Stimulated activated CD4-positive, alpha-beta T cell treated with anti-CD3 and anti-CD28 coated beads, TNF-alpha, amount 100 ng/mL, for 48 hours (primary cell): ENCODE measurements at places on chromosomes 11 and 22.

- DNase-seq: no peak
Observed at GRCh38 chr11:109998921-109999320, 94.3 kb upstream of the ZC3H12C start.

- no peak for DNase-seq
Observed at GRCh38 chr11:35030716-35031213, 108.2 kb upstream of the CD44 start.

DNA sequence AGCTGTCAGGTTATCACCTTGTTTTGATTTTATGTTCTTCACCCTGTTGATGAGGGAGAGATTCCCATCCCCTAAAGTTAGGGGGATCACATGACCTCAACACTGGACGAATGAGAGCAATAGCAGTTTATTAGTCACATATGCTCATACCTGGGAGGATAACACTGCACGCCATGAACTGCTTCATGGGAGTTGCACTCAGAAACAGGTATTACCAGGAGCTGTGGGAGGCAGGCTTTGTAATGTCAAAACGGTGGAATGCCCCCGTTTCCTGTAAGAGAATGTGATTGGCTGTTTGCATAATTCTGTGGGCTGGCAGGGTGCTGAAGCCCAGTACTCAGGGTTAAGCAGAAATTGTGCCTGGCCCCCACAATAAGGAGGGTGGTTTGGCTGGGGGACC is 3.2 kb upstream of the THY1 start:
- DNase-seq: no peak

GRCh38 chr11:115644856-115645255 is 140.6 kb upstream of the CADM1 start:
- no peak for DNase-seq

DNA sequence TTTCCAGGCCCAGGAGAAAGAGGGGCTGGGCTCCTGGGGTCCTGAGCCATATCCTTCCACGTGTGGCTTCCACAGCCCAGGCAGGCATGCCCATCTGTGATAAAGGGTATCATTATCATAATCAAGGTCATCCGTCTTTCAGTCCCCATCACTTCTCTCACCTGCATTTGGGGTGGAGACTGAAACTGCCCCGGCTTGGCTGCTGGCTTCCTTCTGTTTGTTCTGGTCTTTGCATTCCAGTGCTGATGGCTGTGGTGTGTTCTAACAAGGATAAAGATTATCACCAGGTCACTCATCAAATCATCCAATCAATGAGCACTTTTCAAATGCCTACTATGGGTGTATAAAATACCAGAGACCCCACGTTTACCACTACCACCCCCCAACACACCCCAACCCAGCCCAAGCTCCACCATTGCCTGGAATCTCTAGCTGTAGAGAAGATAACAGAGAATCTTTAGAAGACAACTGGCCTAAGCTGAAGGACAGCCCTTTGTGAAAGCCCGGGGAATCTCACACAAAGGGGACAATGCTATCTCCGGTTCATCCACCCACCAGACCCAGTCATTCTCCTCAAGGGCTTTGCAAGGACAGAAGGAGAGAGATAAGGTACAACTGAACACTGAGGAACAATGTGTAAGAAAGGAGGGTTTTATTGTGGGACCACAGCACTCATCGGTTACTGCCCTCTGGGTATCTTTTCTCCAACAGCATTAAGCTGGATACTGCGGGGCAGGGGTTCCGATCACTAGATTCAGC is 54.9 kb downstream of the AHNAK start:
- no peak for DNase-seq

DNA sequence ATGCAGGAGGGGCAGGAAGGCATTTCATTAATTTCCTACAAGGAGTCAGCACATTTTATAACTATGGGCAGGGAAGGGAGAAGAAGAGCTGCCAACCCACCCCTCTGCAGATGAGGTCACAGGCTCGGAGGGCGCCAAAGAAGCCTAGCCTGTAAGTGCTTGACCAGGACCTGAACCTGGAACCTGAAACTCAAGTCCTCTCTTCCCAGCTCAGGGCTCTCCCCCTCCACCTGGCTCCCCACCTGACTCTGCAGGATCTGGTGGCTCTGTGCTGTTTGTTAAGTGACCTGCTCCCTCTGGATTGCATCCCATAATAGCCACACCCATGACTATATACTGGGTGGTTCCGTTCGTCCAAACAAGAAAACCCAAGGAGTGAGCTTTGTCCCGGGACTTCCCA is 27.3 kb downstream of the SCGB1A1 start:
- no peak for DNase-seq

DNA sequence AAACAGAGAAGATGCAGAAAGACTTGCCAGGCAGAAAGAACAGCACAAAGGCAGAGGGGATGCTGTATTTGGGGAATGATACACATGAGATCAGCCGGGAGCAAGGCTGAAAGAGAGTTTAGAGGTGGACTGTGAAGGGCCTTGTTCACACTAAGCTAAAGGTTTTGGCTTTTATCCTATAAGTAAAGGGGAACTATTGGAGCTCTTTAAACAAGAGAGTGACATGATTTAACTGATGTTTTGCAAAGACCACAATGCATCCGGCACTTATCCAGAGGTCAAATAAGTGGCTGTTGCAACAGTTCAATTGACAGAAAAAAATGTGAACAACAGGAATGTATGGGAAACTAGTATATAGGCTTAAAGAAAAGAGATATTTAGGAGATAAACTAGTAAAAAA is 64.7 kb upstream of the RRAS2 start:
- no peak for DNase-seq

DNA sequence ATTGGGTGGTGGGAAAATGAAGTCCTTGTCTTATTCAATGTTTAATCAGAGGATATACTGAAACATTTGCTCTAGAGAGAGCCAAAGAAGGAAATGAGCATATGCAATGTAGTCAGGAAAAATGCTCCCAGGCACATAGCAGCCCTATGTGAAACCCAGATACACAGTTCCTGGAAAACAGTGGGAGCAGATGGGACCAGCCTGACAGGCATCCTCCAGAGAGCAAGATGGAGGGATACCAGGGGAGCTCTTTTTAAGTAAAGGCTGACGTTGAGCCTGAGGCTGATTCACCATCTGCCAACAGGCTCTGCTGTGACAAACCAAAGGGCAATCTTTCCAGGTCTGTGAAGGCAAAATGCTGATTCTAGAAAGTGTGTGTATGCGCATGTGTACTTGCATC is 559.4 kb upstream of the KIRREL3 start:
- DNase-seq: no peak

DNA sequence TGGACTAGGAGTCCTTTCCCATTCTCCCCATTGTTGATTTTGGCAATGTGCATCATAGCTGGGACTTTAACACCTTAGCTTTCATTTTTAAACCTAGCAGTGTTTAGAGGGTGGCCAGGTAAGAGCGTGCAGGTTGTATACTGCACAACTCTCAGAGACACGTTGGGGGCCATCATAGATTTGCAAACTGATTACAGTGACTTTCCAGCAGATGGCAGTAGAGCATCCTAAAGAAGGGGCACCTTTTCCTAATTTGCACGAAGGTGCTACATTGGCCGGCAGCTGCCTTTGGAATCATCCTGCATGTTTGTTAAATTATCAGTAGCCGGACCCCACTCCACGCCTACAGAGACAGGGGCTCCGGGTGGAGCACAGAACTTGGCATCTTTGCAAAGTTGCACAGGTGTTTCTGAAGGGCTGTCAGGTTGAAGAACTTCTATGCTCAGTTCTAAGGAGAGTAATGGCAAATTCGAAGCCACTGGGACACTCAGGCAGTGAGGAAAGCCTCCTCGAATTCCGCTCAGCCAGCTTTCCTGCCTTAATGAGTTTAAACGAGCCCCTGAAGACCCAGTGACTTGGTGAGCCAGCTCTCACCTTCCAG is 7.7 kb downstream of the LHFPL7 start:
- DNase-seq: no peak

GRCh38 chr11:28472904-28473303 is 364.7 kb downstream of the METTL15 start:
- no peak for DNase-seq

GRCh38 chr11:128509621-128510389 is 77.6 kb downstream of the ETS1 start:
- no peak for DNase-seq

- DNase-seq: no peak
Observed at GRCh38 chr22:19943082-19944026, 1.7 kb upstream of the TXNRD2 start.

- DNase-seq: no peak
Observed at GRCh38 chr11:45092901-45093760, 53.3 kb upstream of the PRDM11 start.

DNA sequence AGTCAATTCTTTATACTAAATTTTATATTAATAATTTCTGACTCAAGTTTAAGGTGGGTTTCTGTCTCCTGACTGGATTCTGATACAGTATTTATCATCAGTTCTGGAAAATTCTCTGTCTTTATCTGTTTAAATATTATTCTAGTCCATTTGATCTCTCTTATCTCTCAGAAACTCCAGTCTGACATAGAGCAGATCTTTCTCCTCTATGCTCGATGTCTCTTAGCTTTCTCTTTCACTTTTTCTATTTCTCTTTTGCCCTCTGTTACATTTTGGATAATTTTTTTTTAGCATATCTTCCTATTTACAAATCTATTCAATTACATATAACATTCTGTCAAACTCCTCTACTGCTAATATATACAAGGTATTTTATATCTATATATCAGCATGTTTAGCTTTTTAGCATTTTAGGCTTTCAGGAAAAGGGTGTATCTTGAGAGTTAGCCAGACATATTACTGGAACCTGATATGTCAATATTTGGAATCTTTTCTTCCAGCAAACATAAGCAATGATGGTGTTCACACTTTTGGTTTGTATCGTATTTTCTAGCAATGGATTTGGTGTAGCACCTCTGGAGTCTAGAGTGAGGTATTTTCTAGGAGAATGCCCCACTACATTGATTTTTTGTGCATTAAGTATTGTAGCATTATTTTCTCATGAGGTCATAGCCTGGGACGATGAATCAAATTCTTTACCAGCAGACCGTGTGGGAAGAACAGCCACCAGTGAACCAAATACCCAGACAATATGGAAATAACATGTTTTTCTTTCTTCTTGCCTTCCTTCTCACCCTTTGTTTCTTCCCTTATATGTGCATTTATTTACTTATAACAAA is 4.1 kb upstream of the NNMT start:
- DNase-seq: no peak

DNA sequence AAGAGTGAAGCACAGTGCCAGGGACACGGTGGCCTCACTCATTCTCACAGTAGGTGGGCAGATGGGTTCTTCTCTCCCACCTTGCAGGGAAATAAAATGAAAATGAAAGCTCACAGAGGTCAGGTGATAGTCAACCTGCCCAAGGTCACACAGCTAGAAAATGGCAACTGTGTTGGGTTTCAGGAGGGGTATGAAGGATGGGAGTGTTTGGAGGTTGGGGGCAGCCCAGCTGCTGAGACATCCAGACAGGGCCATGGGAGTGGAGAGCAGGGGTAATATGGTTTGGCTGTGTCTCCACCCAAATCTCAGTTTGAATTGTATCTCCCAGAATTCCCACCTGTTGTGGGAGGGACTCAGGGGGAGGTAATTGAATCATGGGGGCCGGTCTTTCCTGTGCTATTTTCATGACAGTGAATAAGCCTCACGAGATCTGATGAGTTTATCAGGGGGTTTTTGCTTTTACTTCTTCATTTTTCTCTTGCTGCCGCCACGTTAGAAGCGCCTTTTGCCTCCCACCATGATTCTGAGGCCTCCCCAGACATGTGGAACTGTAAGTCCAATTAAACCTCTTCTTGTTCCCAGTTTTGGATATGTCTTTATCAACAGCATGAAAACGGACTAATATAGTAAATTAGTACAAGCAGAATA is 247.0 kb downstream of the TENM4 start:
- DNase-seq: no peak
